Activated CD4-positive, alpha-beta memory T cell treated with anti-CD3 and anti-CD28 coated beads for 36 hours (primary cell): ENCODE measurements at places on chromosomes 2 and 18.

DNA sequence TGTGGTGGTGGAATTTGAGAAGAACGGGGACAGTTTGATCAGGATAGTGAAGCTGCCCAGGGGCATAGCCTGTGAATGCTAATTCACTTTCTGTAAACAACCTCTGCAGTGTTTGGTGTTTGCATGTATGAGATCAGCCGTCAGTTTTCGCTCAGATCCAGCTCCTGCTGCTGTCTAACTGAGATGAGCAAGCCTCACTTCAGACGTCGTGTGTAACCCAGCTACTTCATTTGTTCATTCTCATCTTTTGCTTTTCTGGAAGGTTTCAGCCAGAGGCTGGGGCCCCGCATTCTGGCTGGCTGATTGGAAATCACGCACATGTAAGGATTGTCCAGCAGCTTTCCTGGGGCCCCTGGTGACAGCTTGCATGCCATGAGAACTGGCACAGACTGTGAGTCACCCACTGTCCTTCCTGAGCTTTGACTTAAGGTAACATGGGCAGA, 48.9 kb downstream of the LDLRAD4 start:
- DNase-seq = peak; percentile 55

GRCh38 chr2:15890936-15891905, 49.1 kb upstream of the MYCN start:
- no peak for DNase-seq

DNA sequence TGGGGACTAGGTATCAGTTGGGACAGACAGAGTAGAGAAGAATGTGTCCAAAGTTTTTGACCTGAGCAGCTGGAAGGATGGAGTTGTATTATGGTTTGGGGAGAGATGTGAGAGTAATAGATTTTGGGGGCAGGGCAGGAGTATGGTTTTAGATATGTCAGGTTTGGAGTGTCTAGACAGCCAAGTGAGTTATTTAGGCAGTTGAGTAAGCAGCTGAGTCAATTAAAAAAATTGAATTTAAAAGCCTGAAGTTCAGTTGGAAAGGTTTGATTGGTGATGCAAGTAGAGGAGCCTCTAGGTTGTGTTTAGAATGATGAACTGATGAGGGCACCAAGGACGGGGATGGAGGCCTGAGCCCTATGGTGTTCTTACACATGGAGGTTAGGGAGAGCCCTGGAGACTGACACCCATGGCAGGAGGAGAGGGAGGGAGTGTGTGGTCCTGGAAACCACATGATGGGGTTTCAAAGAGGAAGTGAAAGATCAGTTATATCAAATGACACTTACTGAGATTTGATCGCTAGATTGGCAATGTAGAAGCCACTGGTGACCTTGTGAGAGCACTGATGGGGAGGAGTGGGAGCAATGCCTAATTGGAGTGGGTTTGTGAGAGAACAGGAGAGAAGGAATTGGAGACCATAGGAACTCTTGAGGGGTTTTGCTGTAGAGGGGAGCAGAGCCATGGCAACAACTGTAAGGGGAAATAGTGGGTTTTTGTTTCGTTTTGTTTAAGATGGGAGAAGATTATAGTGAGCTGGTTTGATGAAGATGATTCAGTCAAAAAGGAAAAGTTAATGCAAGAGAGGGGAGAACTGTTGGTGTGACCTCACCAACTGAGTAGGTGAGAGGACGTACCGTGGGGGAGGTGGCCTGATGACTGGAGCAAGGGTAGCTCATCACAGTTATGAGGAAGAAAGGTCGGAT, 10.3 kb downstream of the ITGA6 start:
- peak; percentile 79 for DNase-seq

DNA sequence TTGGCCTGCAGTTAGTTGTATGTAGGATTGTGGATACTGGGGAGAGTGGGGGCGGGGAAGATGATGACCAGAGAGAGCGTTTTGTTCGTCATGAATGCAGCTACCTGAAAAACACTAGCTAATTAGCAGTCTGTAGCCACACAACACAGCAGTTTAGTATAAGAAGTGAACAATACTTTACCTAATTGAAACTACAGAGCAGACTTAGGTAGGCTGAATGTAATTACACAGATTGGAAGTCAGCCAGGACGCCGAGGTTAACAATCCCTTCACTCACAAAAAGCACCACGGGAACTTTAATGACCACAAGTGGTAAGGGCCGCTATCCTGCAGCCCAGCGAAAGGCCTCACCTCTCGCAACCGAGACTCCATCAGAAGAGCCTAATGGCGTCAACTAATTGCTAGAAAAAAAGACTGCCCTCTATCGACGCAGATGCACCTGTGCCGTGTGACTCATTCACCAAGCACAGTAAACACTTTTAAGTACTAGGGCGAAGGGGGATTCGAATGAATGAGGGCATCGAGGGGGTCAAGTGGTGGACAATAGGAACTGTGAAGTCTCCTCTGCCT, 591.0 kb downstream of the ARHGAP15 start:
- DNase-seq = no peak

DNA sequence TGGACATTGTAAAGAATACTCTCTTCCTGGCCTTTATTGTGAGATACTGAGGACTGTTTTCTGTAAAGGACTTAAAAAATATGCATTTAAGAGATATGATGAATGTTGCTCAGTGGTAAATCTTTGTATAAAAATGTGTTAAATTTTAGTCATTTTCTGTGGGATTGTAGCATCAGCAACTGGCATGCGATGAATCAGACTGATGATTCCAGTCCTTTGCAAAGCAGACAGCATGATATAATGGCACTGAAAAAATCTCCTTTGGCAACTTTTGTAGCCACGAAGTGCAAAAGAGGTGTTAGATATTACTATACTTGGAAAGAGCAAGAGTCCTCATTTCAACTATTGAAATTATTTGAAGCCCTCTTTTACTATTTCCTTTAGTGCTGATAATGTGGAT, 678.7 kb downstream of the PLCL1 start:
- no peak for DNase-seq

DNA sequence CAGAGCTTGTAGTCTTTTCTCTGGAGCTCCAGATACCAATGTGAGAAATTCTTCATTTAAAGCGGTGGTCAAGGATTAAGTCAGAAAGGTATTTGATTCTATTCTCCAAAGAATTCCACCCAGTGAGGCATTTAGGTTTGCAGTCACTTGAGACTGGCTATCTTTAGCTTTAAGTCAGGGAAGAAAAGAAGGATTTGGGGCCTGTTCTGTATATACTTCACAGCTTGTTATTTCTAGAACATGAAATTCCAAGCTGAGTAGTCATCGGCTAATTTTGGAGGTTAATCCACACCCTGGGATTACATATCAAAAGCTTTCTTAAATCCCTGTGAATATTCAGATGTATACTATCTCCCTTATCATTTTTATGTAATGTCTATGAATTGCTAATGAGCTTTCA, 39.4 kb downstream of the MYOM1 start:
- no peak for DNase-seq

DNA sequence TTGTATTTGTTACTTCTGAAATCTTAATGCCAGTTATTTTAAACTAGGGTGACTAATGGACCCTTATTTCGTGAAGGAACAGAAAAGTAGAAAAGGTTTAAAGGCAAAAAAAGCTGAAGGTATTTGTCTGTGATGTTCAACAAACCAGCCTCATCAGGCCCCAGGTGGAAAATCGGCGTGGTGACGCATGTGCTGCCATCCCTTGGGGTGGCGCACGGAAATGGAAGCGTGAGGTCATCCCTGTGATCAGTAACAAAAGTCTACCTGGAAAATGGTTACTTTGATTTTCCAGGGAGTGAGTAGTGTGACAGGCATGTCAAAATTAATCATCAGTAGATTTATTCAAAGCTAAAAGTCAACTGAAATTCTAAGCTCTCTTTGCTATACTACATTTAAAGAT, 313.2 kb downstream of the GBX2 start:
- no peak for DNase-seq

DNA sequence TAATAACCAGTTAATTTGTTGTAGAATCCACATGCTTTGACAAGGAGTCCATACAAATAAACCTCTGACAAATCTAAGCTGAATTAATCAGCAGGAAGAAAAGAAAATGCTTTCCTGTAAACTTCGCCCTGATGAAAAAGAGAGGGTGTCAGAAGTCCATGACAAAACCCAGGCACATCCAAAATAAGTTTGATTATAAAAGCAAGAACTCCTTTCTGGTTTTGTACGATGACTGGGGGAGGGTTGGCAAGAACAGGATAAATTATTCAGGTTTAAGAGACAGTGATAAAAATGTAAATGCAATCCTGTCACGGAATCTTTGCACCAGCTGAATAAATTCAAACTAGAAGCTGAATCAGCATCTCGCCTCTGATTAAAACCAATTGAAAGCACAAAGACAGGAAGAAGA, 469.2 kb upstream of the TNP1 start:
- DNase-seq = no peak

GRCh38 chr2:137838255-137839092, 125.8 kb upstream of the HNMT start:
- no peak for DNase-seq

- DNase-seq = peak; percentile 75
Measured at GRCh38 chr2:96870626-96871255, 861 bp upstream of the SEMA4C start.

GRCh38 chr2:148944536-148944935, 69.5 kb downstream of the KIF5C start:
- DNase-seq = no peak

DNA sequence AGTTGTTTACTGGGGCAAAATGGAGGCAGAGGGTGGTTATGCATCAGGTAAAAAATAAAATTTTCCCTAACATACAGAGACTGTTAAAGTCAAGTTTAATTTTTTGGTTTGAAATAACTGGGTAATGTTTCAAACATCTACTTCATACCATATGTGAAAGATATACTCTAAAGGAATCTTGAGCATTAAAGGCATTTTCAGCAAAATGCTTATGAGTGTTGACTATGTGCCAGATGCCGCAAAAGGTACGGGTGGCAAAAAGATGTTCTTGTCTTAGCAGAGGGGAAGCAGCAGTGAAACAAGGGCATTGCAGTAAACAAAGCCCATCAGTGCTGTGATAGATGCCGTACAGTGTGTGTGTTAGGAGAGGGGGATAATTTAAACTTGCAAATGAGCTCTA, 263.1 kb upstream of the ID2 start:
- DNase-seq = no peak

DNA sequence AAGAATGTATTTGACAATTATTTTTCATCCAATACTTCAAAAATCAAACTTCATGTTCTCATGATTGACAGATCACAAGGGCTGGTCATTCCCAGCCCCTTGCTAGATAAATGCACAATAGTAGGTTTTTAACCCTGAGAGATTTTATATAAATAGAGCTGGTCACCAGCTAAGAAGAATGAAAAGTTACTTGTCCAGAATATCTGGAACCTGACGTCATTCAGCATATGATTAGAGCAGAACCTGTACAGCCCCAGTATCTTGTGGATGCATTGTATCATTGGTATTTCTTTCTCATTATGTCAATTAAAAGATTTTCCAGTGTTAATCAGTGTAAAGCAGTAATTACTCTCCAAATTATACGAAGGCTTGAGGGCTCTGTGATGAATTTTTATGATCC, 202.8 kb upstream of the RND3 start:
- DNase-seq = no peak

GRCh38 chr2:102483086-102483485, 10.1 kb downstream of the SLC9A4 start:
- DNase-seq = no peak

DNA sequence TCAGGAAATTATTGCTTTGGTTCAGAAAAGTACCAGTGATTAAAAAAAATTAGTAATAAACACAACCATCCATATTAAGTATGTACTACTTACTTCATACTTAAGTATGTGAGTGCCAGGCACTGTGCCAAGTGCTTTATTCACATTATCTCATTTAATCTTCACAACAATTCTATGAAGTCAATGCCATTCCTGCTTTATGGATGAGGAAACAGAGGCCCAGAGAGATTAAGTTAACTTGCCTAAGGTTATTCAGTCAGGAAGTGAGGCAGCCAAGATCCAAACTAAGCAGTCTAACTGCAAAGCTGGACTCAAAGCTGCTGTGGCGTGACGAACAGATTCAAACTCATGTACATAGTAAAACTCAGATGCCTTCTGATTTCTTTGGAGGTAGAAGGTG, 22.3 kb downstream of the DTNB start:
- DNase-seq = no peak

DNA sequence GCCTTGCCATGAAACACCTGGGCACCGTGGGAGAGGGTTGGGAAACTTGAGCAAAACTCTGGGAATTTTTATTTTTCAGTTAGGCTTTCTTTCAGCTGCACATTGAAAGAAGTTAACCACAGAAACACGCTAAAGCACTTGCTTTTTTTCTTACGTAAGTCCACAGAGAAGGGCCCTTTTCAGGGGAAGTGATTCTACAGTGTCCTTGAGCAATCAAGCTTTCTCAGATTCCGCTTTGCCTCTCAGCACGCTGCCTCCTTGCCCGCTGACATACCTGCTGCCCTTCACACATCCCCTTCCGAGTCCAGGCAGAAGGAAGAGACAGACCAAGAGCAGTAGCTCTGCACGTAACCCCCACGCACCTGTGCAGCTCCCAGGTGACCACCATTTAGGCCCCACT, 135.5 kb upstream of the MYT1L start:
- DNase-seq = no peak

DNA sequence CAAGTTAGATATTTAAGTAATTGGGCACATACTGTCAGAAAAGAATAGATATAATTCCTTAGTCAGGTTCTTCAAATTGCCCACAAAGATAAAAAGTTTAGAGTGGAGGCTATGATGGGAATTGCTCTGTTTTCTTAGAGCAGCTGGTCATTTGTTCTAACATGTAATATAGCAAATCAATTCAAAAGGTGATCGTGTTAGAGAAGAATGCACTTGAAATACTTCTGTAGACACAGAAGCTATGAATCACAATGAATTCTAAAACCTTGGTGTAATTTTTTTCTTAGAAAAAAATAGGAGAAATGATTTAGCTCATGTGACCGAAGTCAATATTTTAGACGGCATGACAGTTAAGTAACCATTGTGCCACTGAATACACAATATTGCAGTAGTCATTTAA, 918.1 kb upstream of the LRATD1 start:
- DNase-seq = no peak

GRCh38 chr18:13568443-13569392, 157.6 kb downstream of the FAM210A start:
- DNase-seq = peak; percentile 78

DNA sequence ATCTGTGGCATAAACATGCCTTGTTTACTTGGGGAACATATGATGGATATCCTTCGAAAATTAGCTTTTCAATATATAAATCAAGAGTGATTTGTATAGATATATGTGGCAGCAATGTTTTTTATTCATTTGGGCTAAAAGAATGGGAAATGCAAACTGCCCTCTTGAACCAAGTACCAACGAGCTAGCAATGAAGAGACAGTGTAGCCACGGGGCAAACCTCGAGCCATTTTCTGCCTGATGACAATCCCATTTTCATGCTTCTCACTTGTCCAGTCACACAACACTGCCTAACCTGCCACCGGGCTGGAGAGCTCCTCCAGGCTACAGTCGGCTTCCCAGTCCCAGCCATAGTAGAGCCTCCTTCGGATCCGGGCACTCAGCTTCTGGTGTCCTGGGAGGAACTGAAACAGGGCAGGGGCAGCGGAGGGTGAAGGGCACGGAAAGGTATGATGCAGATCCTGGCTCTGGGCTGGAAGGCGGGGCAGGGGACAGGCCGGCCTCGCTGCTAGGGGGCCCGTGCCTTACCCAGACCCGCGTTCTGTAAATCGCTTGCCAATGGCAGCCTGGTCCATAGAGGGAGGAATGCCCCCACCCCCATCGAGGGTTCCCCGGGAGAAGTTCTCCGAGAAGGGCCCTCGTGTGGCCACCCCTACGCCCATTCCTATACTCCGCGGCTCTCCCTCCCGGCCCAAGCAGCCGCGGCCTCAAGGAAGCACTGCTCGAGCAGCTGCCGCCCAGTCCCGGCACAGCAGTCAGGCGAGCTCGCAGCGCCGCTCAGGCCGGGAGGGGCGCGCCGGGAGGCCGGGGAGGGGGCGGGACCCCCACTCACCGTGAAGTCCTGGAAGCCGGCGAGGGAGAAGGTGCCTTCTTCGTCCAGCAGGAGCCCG, 552 bp downstream of the CNPPD1 start:
- DNase-seq = peak; percentile 51
